Lower leg skin (tissue), 4 donors: ENCODE measurements at places on chromosomes 5 and 9. TPM values are rescaled to one million over a fixed set of nuclear protein-coding genes. Genes with fewer than 3 reads are reported as not detected.

Gene RELL2
- total RNA-seq = 11.4 TPM

Gene CERCAM
- 5.6 TPM for total RNA-seq

Gene LCNL1
- total RNA-seq = not detected

Gene SVEP1
- 13.1 TPM for total RNA-seq

Gene CDKN2B
- 52.1 TPM for total RNA-seq

Gene HEMGN
- 0.08 TPM for total RNA-seq

Gene MARCOL
- total RNA-seq = not detected

DNA sequence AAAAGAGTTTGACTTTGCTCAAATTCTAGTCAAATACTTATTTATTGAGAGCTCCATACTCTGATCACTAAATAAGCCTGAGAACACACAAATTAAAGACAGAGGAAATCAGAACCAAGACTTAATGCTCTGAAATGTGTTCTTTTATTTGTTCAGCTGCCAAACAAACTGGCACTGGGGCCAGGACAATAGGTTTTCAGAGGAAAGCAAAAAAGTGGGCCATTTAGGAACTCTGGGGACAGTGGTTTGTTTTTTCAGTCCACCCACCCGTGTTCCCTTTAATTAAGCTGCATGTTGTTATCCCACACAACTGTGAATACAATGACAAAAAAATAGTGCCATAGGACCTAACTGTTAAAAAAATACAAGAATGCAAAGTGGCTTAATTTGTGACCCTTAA, 95.4 kb upstream of the RETREG1 start:
- no peak for DNase-seq

DNA sequence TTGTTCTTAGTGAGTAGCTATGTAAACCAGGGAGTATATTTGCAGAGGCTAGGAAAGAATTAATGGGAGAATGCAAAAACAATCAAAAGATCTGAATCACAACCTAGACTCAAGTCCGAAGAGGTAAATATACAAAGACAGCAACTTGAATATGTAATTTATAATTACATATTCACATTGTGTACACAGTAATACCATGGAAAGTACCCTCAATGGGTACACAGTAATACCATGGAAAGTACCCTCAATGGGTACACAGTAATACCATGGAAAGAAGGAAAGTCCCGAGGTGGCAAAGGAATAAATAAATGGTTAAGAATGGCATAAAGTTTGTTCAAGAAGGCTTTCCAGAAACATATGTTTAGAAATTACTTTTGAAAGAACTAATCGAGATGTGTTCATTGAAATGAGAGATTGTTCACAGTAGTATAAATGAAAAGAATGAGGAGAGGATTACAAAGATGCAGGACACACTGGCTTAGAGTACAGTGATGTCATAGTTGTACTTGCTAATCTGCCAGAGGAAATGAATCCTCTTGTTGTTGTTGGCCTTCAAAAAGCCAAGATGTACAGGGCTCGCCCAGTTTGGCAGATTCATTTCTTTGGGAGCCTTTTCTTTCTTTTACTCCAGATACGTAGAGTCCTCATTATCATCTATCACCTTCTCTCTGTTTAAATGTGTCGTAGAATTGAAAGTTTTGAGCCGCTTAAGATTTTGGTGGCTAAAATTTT, 116.0 kb downstream of the UNC13B start:
- DNase-seq = no peak

- no peak for DNase-seq
These were observed 146.0 kb upstream of the NUDT12 start for GRCh38 chr5:103708601-103709000.

DNA sequence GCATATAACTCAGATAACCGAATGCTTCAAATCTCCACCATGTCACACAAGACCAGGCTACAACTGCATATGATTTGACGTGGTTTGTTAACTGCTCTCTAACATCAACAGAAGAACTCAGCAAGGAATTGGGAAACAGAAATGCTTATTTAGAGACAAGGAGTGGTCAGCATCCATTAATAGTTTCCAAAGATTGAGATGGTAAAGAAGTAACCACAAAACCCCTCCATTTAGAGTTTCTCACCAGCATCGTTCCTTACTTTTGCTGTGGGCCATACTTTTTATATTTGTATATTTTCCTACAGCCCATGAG, 25.2 kb downstream of the DPYSL3 start:
- DNase-seq = no peak

- DNase-seq = no peak
These were observed 113.9 kb downstream of the SUSD1 start for GRCh38 chr9:112061152-112061740.

GRCh38 chr5:163727028-163727427, 221.6 kb downstream of the MAT2B start:
- no peak for DNase-seq

GRCh38 chr5:109399092-109399759, 10.5 kb downstream of the PJA2 start:
- DNase-seq = no peak

DNA sequence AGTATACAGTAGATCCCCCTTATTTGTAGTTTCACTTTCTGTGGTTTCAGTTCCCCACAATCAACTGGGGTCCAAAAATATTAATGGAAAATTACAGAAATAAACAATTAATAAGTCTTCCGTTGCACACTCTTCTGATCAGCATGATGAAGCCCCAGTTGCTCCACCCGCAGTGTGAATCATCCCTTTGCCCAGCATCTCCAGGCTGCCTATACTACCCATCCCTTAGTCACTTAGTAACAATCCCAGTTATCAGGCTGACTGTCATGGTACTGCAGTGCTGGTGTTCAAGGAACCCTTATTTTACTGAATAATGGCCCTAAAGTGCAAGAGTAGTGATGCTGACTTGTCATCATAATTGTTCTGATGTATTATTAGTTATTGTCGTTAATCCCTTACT, 28.9 kb downstream of the SHC3 start:
- DNase-seq = no peak

DNA sequence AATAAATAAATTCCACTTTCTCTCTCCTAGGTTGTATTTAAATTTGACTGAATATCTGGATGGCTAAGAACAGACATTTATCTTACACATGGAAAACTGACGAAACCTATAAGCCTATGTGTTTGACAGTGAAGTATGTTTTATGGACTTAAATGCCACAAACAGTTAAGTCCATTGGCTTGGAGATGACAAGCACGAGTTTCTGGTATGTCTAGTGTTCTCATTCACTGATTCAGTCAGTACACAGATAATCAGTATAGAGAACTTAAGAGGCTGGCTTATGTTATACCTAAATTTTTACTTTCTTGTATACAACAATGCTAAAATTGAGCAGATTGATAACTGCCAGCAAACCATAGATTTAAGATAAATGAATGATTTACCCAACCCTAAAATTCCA, 38.9 kb downstream of the SNAPC3 start:
- DNase-seq = no peak
